Upper lobe of right lung (tissue), 1 donor: ENCODE measurements at places on chromosomes 5 and 9. TPM values are rescaled to one million over a fixed set of nuclear protein-coding genes. Genes with fewer than 3 reads are reported as not detected.

- no peak for DNase-seq
Measured at GRCh38 chr5:74326571-74327338, 313.8 kb downstream of the ENC1 start.

- no peak for DNase-seq
Measured at GRCh38 chr9:38039090-38039906, 29.7 kb downstream of the SHB start.

GRCh38 chr5:72234265-72234700 lies 85.8 kb downstream of the MRPS27 start:
- no peak for DNase-seq

GRCh38 chr5:126236994-126237393 lies 186.2 kb upstream of the GRAMD2B start:
- DNase-seq, result no peak

- no peak for DNase-seq
Measured at GRCh38 chr5:149452665-149453617, 73.8 kb upstream of the IL17B start.

- no peak for DNase-seq
Measured at GRCh38 chr5:54835647-54836046, 149.7 kb downstream of the ESM1 start.

GRCh38 chr9:83285445-83286225 lies 222.7 kb upstream of the RASEF start:
- DNase-seq, result no peak

DNA sequence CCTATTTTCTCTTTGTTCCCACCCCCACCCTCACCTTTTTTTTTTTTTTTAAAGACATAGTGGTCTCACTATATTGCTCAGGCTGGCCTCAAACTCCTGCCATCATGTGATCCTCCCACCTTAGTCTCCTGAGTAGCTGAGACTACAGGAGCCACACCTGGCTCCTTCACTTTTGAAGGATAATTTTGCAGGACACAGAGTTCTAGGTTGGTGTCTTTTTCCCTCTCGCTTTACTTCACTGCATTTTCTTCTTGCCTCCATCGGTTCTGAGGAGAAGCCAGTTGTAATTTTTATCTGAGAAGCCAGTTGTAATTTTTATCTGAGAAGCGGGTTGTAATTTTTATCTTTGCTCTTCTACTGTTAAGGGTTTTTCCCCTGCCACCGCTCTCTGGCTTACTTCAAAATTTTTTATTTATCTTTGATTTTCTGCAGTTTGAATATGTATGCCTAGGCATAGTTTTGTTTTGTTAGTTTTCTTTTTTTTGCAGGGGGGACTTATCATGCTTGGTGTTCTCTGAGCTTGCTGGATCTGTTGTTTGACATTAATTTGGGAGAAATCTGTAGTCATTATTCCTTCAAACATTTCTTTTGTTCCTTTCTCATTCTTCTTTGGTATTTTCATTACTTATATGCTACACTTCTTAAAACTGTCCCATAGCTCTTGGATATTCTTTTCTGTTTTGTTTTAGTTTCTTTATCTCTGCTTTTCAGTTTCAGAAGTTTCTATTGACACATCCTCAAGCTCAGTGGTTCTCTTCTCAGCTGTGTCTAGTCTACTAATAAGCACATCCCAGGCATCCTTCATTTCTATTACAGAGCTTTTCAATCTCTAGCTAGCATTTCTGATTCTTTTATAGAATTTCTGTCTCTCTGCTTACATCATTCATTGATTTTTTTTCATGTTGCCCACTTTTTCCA lies 148.2 kb upstream of the CHD1 start:
- no peak for DNase-seq

DNA sequence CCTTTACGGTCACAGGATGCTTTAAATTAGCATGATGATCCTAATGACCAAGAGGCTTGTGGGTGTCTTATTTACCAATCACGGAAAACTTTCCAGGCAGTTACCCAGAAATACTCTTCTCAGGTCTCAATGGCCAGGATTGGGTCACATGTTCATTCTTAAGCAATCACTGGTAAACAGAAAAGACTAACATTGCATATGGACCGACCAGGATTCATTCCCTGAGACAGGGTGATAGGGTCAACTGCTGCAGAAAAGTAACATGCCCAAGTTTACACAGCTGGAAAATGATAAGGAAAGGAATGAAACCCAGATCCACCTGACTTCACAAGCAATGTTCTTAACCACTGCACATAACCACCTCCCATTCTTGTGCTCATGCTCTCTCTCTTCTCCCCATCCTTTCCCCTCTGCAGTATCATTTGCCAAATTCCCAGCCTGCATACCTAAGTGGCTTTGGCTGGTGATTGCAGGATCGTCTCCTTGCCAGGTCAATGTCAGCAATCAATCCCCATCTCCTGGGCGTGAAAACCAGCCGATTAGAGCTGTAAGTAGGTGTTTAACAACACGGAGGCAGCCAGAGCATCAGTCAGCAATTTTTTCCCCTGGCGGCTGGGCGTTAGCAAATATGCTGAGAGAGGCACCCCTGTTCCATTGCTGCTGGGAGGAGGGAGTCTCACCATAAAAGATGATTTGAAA lies 219.4 kb downstream of the NMUR2 start:
- no peak for DNase-seq

GRCh38 chr5:28344836-28345433 lies 1306.5 kb upstream of the CDH9 start:
- DNase-seq, result no peak

GRCh38 chr9:7298123-7298522 lies 501.5 kb downstream of the DMAC1 start:
- no peak for DNase-seq

- DNase-seq, result no peak
Measured at GRCh38 chr5:153470736-153471135, 19.7 kb upstream of the GRIA1 start.

- DNase-seq, result no peak
Measured at GRCh38 chr5:7714119-7714518, 136.8 kb downstream of the CFAP90 start.

DNA sequence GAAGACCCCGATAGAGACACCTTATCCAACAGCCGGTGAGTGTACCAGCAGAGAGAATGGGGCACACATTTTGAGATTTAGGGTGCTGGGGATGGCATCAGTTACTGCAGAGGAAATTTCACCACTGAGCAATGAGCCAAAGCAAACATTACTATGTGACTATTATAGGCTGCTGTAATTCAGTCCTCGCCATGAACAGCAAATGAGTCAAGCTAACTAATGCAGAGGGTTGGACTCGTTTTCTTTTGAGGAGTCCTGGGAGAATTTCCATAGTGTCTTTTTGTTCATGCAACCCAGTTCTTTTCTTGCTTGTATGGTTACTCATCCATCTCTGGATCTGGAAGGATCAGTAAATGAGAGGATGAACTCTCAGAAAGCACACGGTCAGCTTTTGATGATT lies 323.8 kb downstream of the PSAT1 start:
- no peak for DNase-seq

DNA sequence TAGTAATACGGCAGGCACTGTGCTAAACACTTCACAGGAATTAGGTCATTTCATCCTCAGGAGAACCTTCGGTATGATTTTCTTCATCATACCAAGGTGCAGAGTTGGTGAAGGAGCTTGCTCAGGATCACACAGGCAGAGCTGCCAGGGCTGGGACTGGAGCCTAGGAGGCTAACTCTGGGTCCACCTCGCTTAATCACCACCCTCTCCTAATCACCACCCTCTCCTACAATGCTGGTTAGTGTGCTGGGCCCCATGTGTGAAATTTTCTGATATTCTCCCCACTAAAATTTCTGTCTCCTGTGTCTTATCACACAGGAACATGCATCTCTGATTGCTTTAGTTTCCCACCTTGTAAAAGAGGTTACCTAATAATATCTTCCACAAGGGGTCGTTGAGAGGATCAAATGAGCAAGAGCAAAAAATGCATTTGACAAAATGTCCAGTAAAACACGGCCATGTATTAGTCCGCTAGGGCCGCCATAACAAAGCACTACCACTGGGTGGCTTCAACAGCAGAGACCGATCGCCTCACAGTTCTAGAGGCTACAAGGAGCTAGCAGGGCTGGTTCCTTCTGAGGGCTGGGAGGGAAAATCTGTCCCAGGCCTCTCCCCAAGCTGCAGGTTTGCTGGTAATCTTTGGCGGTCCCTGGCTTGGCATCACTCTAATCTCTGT lies 128.2 kb upstream of the NFIB start:
- DNase-seq, result no peak

GRCh38 chr5:147187099-147187540 lies 47.7 kb upstream of the STK32A start:
- no peak for DNase-seq

- no peak for DNase-seq
Measured at GRCh38 chr5:17918373-17919104, 284.3 kb downstream of the TAF11L14 start.

GRCh38 chr5:107672211-107673038 lies 1.7 kb upstream of the EFNA5 start:
- peak; percentile 91 for DNase-seq

GRCh38 chr5:123700624-123701287 lies 188.8 kb downstream of the CSNK1G3 start:
- DNase-seq, result no peak

DNA sequence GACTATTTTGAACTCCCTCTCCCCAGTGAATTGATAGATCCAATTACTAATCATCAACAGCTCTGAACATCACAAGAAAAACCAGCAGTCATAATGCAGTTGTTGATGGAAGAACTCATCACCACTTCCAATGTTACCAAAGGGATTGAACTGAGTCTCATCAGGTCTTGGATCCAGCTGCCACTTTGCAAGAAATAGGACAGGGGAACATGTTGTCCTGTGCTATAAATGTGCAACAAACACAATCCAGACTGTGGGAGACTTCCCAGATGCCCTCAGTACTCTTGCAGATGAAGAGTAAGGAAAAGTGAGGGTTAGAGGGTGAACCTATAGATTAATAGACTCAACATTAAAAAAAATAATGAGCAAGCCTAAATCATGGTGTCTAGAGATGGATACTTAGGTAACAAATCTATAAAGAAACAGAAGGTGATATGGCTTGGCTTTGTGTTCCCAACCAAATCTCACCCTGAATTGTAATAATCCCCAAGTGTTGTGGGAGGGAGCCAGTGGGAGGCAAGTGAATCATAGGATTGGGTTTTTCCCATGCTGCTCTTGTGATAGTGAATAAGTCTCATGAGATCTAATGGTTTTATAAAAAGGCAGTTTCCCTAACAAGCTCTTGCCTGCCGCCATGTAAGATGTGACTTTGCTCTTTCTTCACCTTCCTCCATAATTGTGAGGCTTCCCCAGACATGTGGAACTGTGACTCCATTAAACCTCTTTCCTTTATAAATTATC lies 63.4 kb upstream of the PAPPA start:
- DNase-seq, result no peak

DNA sequence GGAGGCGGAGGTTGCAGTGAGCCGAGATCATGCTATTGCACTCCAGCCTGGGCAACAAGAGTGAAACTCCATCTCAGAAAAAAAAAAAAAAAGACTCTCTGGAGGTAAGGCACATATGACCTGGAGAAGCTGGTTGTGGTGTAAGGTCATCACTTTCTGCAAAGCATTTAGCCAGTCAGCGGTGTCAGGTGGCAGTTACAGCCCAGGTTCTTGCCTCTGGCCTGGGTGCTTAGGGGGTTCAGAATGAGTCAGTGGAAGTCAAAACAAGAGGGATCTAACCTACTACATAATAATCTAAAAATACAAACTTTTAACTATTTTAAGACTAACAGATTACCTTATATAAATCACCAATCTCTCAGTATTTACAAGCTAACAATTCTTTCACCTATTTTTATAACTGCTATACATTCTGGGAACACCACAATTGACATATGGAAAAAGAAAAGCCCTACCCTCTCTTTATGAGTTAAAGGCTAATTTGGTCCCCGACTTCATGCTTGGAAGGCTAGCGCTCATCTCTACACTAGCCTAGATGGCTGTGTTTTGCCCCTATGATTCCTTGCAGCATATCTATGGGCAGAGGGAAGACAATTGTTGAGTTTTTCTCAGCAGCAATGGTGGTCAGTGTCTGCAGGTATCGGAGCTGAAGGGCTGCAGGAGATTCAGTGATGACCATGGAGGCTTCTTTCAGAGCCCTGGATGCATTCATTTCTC lies 29.2 kb downstream of the STOM start:
- DNase-seq, result no peak

- no peak for DNase-seq
Measured at GRCh38 chr9:114787781-114788498, 17.9 kb downstream of the TNFSF15 start.

DNA sequence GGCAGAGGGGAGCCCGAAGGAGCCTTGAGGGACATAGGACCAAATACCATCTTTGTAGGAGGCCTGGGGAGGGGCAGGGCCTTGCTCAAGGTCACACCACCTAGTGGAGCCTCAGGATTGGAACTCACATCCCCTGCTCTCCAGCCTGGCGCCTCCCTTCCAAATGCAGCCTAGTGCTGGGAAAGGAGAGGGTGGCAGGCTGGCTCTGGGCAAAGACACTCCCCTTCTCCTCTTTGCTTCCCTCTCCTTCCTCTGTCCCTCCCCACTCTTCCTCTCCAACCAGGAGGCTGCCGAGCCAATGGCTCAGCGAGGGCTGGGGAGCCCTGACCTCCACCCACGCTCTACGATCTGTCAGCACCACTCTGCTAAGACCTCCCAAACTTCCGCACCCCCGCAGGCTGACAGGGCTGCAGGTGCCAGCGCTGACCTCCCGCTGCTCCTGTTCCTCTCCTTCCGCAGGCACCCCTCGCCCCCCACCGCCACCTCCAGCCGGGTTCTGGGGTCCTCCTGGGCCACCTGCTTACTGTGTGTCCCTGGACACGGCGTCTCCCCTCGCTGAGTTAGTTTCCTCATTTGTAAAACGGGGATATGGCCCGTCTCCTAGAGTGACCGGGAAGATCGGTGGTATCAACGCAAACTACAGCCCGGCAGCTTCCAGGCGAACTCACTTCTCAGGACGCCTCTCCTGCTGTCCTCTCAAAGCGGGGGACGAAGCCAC lies 52.9 kb downstream of the C9orf50 start:
- DNase-seq, result peak; percentile 73

- no peak for DNase-seq
Measured at GRCh38 chr9:137509198-137509597, 41.0 kb downstream of the PNPLA7 start.

Gene INPP5E
- 13.0 TPM for total RNA-seq

Gene PKD2L2
- not detected for total RNA-seq

Gene MIER3
- total RNA-seq, result 19.7 TPM

Gene TIMD4
- total RNA-seq, result not detected

Gene C8G
- total RNA-seq, result 1.1 TPM

Gene GPR21
- 3.3 TPM for total RNA-seq

Gene CXXC5
- 30.6 TPM for total RNA-seq

Gene PDE6A
- total RNA-seq, result 0.09 TPM

Gene SPATA31A3
- total RNA-seq, result not detected

Gene SPATA31C1
- not detected for total RNA-seq

Gene TAF11L10
- total RNA-seq, result not detected

Gene CDK5RAP2
- 54.2 TPM for total RNA-seq
